CD4-positive, alpha-beta T cell treated with Interleukin-2 at 100 ng/mL for 4 hours (primary cell): ENCODE measurements at places on chromosomes 7 and 10.

DNA sequence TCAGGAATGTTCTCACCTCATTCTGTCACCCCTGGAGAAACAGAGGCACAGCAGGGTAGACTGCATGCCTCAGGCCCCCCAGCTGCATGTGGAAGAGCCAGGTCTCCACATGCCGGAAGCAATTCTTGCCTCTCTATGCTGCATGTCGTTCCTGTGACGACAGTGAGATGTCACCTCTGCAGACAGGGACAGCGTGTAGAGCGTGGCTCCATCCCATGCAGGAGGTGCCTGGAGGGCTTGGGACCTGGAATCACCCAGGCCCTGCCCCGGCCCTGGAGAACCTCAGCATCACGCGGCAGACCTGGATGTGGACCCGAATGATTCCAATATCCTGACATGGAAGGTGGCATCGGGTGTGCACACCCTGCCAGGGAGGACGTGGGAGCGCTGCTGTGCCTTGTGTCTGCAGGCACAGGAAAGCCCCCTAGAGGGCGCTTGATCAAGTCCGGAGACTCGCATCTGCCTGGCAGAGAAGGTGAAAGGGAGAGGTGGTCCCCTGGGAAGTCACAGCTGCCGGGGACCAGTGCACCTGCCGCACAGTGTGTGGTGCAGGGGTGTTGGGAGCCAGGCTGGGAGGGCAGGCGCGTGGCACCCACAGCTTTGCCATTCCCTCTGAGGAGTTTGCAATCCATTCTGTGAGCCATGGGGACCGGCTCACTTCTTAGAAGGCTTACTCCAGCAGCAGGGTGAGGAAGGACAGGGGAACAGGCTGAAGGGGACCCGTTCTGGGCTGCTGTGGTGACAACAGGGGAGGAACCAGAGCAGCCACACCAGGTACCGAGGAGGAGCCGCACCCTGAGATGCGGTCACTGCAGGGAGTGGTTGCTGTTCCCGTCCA, 45.3 kb upstream of the EN2 start:
- DNase-seq: peak; percentile 4

DNA sequence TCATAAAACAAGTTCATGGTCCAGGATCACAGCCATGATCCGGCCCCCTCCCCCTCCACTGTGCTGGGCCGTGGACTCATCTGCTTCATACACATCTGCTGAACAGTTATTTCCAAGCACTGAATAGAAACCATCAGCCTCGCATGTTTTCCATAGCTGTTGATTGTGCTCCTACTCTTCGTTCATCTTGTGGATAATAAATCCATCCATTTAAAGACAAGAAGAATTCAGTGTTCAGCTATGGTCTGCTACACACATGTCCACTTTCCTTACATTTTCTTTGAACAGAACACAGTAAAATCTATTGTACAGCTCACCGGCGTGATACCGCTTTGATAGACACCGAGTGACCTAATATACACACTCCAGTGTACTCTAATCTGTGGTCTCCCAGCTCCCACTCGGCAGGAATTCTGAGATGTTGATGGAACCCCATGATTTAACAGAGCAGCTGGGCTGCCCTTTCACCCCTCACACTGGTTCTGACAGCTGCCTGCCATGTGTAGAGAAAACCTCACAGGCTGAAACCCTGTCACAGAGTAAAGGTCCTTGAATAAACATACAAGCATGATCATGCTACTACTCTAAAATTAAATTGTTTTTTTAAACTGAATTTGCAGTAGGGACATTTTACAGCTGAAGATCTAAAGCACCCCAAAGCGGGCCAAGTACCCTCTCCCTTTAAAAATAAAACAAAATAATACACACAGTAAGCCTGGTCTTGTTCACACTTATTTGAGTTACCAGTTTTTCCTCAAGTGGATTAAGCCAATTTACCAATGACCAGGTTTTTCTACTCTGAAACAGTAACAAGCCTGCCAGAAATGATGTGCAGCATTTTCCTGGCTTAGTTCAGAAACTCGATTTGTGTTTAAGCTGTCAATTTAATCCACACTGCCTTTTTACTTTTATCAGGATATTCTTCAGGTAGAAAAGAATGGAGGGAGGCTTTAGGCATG, 95.1 kb upstream of the FZD1 start:
- no peak for DNase-seq

DNA sequence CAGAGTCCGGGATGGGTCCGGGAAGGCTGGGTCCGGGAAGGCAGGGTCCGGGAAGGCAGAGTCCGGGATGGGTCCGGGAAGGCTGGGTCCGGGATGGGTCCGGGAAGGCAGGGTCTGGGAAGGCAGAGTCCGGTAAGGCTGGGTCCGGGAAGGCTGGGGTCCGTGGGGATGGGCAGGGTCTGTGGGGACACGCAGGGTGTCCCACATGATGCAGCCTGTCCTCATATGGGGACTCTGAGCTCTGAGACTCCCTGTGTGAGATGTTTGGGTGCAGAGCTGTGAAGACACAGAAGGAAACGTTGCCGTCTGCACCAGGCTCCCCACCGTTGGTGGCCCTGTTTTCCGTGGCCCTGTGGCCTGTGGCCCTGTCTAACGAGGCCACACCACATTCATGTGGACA, 45.7 kb upstream of the ADGRA1 start:
- DNase-seq: no peak

- DNase-seq: peak; percentile 13
These were observed 1214.1 kb downstream of the SORCS1 start for GRCh38 chr10:105950410-105950809.

GRCh38 chr7:139887992-139888481, 59.0 kb downstream of the TBXAS1 start:
- no peak for DNase-seq

GRCh38 chr7:151769188-151769821, 107.6 kb downstream of the PRKAG2 start:
- peak; percentile 64 for DNase-seq

DNA sequence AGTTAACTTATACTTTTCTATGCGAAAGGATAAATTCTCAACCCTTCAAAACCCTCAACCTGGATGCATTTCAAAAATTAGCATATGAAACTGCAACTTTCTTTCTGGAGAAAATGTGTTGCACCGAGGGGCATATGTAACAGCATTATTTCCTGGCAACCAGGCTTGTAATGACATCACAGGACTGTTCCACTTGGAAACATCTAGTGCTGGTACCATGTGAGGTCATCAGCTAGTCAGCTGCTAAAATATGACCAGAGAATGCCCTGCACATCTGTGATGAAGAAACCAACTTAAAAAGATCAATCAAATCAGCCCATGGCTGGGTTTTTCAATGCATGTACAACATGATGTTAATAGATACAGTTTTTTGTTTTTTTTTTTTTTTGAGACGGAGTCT, 40.0 kb downstream of the FGFR2 start:
- DNase-seq: no peak

DNA sequence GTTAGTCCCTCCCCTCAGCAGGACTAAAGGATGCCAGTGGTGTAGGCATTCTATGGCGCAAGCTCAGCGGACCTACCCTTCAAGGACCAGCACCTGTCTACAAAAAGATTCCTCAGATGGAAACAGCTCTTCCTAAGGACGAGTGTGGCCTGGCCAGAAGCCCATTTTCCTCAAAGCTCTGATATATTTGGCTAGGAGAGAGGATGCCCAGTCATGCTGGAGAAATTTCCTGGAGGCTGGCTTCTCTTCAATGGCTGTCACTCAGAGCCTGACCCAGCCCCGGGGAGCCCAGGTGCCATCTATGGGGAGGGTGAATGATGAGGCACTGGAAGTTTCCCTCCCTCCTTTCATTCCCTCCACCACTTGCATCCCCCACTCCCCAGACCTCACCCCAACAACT, 111.5 kb downstream of the PLXNA4 start:
- DNase-seq: no peak

- no peak for DNase-seq
These were observed 19.0 kb upstream of the AGMO start for GRCh38 chr7:15580604-15581351.

GRCh38 chr10:77637532-77638320, at the start of gene KCNMA1:
KCNMA1 (minus strand) TSS chr10:77637808.
- no peak for DNase-seq

- DNase-seq: no peak
These were observed 599.6 kb upstream of the C7orf33 start for GRCh38 chr7:147990942-147991341.

DNA sequence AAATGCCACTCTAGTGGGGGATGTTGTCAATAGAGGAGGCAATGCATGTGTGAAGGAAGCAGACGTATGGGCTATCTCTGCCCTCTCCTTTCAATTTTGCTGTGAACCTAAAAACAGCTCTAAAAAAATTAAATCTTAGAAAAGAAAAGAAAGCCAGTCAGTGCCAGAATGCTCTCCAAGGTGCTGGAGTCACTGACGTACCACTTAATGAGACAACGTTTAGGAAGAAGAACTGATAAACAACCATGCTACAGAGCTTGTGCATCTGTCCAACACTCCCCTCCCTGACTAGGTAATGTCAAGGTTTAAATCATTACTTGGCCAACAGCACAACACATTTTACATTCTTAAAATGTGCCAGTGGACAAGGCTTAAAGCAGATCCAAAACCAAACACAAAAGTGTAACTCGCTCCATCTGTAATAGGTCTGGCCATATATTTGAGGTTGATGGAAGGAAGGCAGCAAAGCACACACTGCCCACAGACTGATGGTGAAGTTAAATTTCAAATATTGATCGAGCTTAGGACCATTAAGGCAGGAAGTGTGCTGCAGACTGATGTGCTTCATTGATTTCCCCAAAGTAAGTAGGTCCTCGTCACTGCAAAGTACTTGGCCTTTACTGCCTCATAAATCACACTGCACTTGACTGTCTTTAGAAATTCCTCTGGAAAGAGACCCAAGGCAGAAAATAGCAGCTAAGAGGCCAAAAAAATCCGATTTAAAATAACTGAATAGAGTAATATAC, 15.5 kb downstream of the ARMH3 start:
- DNase-seq: no peak

DNA sequence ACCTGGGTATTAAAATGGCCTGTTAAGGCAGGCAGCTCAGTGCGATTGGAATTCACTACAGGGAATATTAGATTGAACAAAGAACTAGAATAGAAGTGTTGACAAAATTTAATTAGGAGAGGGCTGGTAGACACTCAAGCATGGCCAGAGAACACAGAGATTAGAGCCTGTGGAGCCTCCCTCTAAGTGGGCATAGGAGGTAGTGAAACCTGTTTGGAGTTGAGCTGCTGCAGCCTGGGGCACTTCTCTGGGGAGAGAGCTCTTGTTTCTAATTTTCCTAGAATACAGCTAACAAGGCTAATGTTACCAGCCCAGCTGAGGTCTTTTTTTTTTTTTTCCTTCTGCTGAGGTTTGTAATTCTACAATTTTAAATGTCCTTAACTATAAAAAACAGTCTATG, 46.4 kb downstream of the TMEM168 start:
- no peak for DNase-seq

DNA sequence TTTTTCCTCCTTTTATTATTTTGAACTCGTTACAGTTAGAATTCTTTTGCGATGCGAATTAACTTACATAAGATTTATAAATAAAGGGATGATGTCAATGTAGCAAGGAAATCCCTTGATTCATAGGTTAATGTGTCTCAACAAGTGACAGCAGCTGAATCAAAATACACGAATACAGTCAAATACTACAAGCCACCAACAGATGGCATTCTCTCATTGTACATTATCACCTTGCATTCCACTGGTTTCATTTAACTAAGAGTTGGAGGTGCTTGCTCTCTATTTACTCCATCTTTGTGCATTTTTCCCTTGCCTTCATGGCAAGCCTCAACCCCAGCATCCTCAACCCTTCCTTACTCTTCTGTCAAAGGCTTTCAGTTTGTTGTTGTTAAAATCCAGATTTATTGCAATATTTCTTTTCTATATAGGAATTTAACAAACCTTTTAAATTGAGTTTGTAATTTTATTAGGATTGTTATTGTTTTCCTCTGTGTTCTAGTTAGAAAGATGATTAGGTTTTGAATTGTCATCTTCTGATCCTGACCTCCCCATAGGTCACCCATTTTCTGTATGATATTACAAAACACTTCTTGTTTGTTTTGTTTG, 78.3 kb downstream of the SLC25A40 start:
- peak; percentile 55 for DNase-seq

GRCh38 chr10:89954787-89955566, 253.6 kb downstream of the KIF20B start:
- no peak for DNase-seq

- DNase-seq: no peak
These were observed 99.4 kb downstream of the CALD1 start for GRCh38 chr7:134878746-134879357.

DNA sequence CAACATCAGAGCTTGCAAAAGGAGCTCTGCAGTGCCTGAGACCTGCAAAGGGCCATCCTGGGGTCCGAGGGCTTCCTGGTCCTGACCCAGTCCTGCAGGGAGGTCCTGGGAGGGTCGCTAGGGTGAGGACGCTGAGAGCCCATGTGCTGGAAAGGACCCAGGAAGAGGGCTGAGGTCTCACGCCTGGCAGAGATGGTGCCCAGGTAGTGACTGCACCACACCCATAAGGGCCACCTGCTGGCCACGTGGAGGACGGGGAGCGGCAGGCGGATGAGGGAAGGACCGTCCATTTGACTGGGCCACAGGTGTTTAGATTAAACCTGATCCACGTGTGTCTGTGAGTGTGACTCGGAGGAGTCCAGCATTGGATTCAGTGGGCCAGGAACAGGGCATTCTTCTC, 392.8 kb downstream of the DNAJB6 start:
- no peak for DNase-seq

GRCh38 chr7:78770422-78771410, 682.8 kb downstream of the MAGI2 start:
- DNase-seq: no peak

GRCh38 chr10:116766241-116766827, 24.0 kb upstream of the HSPA12A start:
- DNase-seq: no peak

DNA sequence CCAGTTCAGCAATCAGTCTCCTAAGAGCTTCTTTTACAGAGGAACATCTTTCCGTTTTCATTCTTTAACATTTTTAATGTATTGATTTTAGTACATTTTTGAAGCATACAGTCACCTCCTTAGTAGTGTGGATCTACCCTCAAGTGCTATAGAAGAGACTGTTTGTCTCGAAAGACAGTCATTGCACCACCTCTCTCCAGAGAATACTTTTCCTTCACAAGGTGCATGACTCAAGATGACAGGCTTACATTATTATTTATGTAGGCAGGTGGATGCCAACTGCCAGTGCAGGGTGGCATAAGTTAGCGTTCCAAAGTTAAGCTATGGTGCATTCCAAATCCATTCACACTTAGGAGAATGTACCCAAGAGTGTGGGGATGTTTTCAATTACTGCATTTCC, 71.8 kb downstream of the ZEB1 start:
- DNase-seq: no peak

DNA sequence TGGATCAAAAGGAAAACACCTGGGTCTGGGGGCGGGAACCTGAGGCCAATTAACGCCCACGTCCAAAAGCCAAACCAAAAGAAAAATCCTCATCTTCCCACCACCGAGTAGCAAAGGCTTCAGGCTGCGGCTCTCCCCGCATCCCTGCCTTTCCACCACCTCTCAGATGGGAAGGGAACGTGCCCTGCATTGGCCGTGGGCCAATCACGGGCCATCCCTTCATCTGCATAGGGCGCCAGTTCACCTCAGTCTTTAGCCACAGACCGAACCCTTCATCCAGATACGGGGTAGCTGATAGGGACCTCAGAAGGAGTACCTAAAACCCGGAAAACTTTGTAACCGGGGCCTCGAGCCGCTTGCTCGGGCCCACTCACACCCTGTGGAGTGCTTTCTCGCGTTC, 626 bp downstream of the PRPF18 start:
- DNase-seq: no peak

GRCh38 chr7:85516675-85517074, 329.8 kb upstream of the SEMA3D start:
- DNase-seq: no peak
